ENCODE measurements at places on chromosomes 7 and 10.

DNA sequence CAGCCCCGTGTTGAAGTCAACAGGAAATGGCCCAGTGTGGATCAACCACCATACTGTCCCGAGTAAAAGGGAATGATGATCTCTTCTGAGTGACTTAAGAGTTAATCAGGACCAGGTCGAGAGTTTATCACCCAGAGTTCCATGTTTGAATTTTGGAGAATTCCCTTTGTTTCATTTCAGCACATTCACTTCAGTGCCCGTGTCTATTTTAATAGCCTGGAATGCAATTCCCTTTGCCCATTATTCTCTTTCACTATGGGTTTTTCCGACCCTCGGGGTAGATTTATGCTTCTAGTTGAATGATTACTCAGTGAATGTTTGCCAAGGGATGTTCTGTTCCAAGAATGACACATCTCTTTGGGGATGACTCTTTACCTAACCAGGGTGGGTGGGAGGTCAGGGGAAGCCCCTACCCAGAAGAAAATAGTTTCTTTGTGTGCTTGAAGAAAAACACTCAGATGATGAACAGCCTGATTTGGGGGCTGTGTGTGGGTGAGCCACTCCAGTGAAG lies 594.9 kb downstream of the INHBA start:
- peak overlapping the region; percentile 23 for H3K27ac ChIP-seq
- H3K4me3 ChIP-seq = peak overlapping the region; percentile 30
- H3K4me1 ChIP-seq = peaks cover 25% of the 10 kb centered on the region
- no peaks in the 10 kb centered on the region for H3K36me3 ChIP-seq
- no peaks in the 10 kb centered on the region for H3K27me3 ChIP-seq

DNA sequence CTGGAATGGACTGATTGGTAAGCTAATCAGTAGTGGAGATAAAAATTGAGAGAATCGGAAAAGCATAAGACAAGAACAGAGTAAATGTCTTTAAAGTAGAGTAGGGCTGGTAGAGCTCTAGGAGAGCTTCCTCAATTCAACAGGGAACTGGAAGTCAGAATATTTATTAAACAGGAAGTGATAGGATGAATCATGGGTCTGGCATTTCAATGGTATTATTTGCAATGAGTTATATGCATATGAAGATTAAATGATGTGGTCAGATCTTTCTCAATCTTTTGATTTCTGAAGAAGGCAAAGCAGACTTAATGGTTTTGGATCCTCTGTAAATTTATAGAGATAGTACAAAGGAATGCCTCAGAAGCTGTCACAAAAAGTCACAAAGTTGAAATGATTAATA lies 349.0 kb downstream of the HPSE2 start:
- DNase-seq = no peak
- no peaks in the 10 kb centered on the region for H3K4me1 ChIP-seq
- no peak overlapping the region for H3K4me3 ChIP-seq
- no peak overlapping the region for H3K27ac ChIP-seq
- no peaks in the 10 kb centered on the region for H3K36me3 ChIP-seq
- no peaks in the 10 kb centered on the region for H3K27me3 ChIP-seq

DNA sequence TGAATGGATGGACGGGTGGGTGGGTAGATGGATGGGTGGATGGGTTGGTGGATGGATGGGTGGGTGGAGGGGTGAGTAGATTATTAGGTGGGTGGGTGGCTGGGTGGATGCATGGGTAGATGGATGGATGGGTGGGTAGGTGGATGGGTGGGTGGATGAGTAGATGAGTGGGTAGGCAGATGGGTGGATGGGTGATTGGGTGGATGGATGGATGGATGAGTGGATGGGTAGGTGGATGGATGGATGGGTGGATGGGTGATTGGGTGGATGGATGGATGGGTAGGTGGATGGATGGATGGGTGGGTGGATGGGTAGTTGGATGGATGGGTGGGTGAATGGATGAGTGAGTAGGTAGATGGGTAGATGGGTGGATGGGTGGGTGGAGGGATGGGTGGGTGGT lies 59.6 kb upstream of the ADGRA1 start:
- H3K36me3 ChIP-seq = no peaks in the 10 kb centered on the region
- H3K4me1 ChIP-seq = no peaks in the 10 kb centered on the region

DNA sequence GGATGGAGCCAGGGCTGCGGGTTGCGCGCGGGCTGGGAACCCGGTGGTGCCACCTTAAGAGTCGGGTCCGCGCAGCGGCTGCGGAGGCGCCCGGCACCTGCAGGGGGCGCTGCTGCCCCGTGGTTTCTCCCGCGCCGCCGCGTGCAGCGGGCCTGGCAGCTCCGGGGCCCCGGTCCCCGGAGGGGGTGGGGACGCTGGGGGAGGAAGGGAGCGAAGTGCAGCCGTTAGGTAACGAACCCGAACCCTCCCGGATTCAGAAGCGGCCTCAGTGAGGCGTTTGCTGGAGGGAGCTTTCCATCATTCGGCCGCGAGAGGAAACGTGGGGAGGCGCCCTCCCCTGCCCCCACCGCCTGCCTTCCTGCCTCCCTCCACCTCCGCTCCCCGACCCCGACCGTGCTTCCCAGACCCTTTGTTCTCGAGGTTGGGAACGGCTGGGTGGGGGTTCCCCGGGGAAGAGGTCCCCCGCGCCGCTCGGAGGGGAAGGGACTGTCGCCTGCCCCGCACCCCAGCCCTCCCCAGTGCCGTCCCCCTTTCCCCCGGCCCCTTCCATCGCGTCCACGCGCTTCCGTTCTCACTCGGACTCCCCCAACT lies 29.6 kb downstream of the SKIDA1 start:
- no peaks in the 10 kb centered on the region for H3K36me3 ChIP-seq
- DNase-seq = peak; percentile 99
- H3K27me3 ChIP-seq = peaks cover 20% of the 10 kb centered on the region
- H3K4me3 ChIP-seq = peak overlapping the region; percentile 90

DNA sequence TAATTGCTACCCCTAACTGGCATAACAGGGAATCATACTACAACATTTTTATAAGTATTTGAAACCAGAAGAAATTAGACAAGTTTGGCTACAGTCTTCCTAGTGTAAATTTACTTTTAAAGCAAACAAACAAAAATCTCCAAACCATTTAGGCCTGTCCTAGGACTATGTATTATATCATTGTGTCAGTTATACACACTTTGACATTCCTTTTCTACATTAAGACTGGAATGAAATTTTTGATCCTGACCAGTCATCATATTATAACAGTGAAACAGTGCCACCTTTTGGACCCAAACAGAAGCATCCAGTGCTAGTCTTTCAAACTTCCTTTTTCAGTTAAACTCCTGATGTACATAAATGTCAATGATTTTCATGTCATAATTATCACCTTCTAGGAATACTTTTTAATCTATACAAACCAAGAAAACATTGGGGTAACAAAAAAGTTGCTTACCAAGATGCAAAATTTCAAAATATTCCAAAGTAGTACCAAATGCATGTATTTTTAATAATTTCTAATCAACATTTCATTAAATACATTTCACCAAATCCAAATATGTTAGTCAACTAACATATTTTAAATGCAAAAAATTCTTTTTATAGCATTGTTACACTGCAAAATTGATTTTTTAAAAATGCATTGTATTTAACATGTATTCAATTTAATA lies 75.7 kb downstream of the IMMP2L start:
- peaks cover 3% of the 10 kb centered on the region for H3K4me1 ChIP-seq
- H3K36me3 ChIP-seq = no peaks in the 10 kb centered on the region
- H3K27ac ChIP-seq = no peak overlapping the region
- H3K4me3 ChIP-seq = no peak overlapping the region
- DNase-seq = peak; percentile 69

DNA sequence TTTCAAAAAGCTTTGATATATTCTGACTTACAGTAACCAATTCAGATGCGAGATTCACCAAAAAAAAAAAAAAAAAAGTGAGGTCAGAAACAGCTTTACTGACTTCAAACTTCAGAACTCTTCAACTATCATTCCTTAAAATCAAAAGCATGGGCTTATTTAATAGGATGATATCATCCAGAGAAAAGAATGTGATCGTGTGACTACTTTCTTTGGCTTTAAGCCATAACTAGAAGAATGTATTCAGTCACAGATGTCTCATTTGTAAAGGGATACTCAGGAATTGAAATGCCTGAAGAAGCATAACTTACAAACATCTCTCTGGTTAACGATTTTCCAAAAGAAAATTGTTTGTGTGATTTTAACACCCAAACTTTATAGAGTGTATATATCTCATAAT lies 11.5 kb downstream of the TPK1 start:
- no peaks in the 10 kb centered on the region for H3K27me3 ChIP-seq
- H3K36me3 ChIP-seq = no peaks in the 10 kb centered on the region
- peak overlapping the region; percentile 40 for H3K27ac ChIP-seq
- H3K4me1 ChIP-seq = peaks cover 39% of the 10 kb centered on the region

DNA sequence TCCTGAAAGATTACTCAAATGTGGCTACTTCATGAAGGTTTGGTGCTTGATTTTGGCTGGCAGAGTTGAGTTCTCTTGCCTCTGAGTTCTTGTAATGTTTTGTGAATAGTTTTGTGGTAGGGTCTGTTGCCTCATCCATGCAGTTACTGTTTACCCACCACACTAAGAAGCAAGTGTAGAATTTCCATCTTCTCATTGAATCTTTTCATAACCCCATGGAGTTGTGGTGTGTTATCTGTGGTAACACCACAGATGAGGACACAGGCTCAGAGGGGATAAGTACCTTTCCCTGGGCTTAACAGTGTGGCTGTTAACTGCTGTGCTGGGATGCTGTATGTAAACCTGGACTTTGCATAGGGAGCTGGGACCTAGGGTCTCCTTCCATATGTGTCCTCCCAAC lies 186.3 kb downstream of the CAMK1D start:
- no peak for DNase-seq
- no peaks in the 10 kb centered on the region for H3K27me3 ChIP-seq
- no peaks in the 10 kb centered on the region for H3K36me3 ChIP-seq
- H3K27ac ChIP-seq = no peak overlapping the region

All from osteoblast (primary cell).